Osteoblast (primary cell): ENCODE measurements at places on chromosomes 4 and X. TPM values are rescaled to one million over a fixed set of nuclear protein-coding genes. Genes with fewer than 3 reads are reported as not detected.

Gene CLCN4
- total RNA-seq: 14.1 and 16.2 TPM in 2 replicates

- DNase-seq: no peak
These were observed 60.0 kb downstream of the TIGD2 start for GRCh38 chr4:89171176-89171805.

Gene FGFBP1
- total RNA-seq: not detected in 2 replicates

GRCh38 chr4:142778430-142778829, 67.7 kb downstream of the INPP4B start:
- peak; percentile 11 for DNase-seq

GRCh38 chr4:5962416-5962815, 55.8 kb downstream of the C4orf50 start:
- no peak for DNase-seq

Gene SPANXN4
- not detected in 2 replicates for total RNA-seq

GRCh38 chrX:19030805-19031204, 46.9 kb upstream of the PHKA2 start:
- DNase-seq: no peak

DNA sequence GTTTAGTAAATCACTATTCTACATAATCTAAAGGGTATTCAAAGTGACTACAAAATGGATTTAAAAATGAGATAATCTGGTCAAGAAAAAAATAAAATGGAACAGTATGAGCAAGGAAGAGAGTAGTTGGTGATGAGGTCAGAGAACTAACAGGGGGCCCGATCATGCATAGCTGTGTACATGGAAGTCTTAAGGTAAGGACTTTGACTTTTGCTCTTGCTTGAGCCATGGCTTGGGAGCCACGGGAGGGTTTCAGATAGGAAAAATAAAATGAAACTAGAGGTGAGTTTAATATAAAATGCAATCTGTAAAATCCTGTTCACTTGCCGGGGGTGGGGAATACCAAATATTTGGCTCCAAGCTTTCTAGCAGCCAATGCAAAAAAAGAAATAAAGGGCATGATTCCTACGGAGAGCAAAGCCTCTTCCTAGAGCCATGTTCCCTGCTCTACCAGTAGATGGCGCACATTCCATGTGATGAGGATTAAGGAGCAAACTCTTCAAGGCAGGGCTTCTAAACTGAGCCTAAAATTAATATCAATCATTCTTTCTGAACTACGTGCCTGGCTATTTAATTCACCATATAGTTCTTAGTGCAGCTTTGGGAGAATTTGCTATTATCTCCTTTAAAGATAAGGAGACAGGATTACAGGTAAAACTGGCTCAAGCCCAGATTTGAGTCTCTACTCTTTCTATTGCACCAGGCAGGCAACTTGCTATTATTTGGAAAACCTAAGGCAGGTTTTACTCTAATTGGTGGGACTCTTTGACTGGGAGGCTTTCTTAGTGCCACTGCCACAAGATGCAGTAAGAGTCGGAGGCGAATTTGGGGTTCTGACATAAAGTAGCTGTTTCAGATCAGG, 6.8 kb upstream of the CLCN5 start:
- peak; percentile 90 for DNase-seq

Gene LPAR4
- total RNA-seq: 0.29 and 0.36 TPM in 2 replicates

- no peak for DNase-seq
These were observed 5.5 kb upstream of the NR3C2 start for GRCh38 chr4:148447681-148448080.

Gene NAP1L3
- total RNA-seq: 12.4 and 14.1 TPM in 2 replicates

Gene RASL11B
- total RNA-seq: under 0.01 TPM in 1 of 2 replicates, not detected in the other

Gene CXCL6
- 1.1 TPM in 1 of 2 replicates, not detected in the other for total RNA-seq

- no peak for DNase-seq
These were observed 365.1 kb downstream of the AFF2 start for GRCh38 chrX:148865277-148866210.

Gene LRIT3
- under 0.01 and 0.29 TPM in 2 replicates for total RNA-seq

Gene TEX13D
- total RNA-seq: not detected in 2 replicates

- no peak for DNase-seq
These were observed 5.5 kb downstream of the IBSP start for GRCh38 chr4:87804871-87805270.

Gene SLIT2
- total RNA-seq: 35.8 and 35.9 TPM in 2 replicates

DNA sequence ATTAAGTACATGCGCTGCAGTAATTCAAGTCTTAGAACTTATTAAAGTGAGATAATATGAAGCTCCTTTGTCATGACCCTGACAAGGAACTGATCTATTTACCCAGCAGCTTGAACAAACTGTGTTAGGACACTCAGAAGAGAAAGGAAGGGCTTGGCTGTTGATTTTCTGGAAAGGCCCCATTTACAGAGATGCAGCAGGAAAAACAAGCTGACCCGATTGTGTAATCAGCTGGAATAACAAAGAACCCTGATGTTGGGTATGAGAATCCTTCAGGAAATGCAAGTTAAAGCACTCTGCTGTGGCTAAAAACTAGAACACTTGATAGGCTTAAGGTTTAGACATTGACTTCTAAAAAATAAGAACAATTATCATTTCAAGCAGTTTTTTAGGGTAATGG, 64.8 kb downstream of the TBC1D9 start:
- DNase-seq: no peak

GRCh38 chr4:137524725-137525369, 7.4 kb downstream of the PCDH18 start:
- no peak for DNase-seq

Gene KLHL15
- 8.3 and 8.7 TPM in 2 replicates for total RNA-seq

Gene PGAM4
- not detected in 2 replicates for total RNA-seq

DNA sequence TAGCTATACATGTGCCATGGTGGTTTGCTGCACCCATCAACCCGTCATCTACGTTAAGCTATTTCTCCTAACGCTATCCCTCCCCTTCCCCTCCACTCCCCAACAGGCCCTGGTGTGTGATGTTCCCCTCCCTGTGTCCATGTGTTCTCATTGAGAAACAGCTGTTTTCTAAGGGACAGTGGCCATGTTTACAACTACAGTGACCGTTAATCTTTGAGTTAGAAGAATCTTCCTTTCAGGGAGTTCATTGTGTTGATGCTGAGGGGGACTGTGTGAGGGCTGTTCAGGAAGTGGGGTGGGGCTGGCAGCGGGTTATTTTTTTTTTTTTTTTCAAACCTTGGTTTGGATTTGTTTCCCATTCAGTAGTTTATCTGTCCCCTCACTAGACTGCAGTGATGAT, 179.9 kb downstream of the NHS start:
- DNase-seq: no peak

Gene RAB41
- not detected in 2 replicates for total RNA-seq

Gene MEPE
- not detected in 2 replicates for total RNA-seq

DNA sequence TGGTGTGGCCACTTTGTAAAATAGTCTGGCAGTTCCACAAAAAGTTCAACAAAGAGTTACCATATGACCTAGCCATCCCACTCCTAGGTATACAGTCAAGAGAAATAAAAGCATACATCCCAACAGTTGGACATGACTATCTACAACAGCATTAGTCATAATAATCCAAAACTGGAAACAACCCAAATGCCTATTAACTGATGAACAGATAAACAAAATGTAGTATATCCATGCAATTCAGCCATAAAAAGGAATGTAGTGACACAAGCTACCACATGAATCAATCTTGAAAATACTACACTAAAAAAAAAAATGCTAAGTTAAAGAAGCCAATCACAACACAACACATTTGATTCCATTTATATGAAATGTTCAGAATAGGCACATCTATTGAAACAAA, 16.1 kb downstream of the MED14 start:
- no peak for DNase-seq

- DNase-seq: no peak
These were observed 102.8 kb upstream of the OR13H1 start for GRCh38 chrX:131441033-131441432.

Gene HTRA3
- total RNA-seq: 4.0 and 11.5 TPM in 2 replicates

GRCh38 chrX:123450222-123450621, 266.1 kb downstream of the GRIA3 start:
- no peak for DNase-seq

Gene P2RY8
- total RNA-seq: under 0.01 TPM in 1 of 2 replicates, not detected in the other

DNA sequence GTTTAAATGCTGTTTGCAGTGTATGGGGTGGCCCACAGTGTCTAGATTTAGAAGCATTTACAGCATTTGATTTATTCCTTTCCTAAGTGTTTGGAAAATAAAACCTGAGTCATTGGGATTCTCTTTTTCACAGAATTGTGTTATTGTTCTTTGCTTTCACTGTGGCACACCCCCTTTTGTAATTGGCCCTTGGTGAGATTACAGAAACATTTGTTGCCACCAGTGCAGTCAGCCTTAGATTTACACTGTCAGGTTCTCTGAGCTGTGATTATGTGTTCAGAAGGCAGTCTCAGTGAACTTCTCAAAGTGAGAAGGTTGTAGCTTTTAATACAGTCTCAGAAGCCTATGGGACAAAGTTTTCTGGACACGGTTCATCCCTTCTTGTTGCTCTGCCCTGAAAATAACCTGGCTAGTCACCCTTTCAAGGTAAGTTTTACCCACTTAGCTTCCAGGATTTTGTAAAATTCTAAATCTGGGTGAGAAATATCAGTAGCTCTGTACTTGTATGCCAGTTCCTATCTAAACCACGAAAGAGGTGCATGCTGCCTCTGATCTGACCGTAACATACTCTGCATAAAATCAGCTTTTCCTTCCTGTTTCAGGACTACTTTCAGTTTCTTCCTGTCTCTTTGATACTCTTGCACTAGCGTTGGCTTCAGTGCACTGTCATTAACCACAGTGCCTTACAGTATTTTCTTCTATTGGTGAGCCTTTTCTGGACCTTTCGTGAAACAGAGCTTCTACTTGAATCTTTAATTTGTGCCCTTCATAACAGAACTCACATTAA, 12.6 kb downstream of the RUFY3 start:
- DNase-seq: peak; percentile 35

GRCh38 chr4:52755426-52755825, 4.2 kb upstream of the ERVMER34-1 start:
- DNase-seq: no peak

DNA sequence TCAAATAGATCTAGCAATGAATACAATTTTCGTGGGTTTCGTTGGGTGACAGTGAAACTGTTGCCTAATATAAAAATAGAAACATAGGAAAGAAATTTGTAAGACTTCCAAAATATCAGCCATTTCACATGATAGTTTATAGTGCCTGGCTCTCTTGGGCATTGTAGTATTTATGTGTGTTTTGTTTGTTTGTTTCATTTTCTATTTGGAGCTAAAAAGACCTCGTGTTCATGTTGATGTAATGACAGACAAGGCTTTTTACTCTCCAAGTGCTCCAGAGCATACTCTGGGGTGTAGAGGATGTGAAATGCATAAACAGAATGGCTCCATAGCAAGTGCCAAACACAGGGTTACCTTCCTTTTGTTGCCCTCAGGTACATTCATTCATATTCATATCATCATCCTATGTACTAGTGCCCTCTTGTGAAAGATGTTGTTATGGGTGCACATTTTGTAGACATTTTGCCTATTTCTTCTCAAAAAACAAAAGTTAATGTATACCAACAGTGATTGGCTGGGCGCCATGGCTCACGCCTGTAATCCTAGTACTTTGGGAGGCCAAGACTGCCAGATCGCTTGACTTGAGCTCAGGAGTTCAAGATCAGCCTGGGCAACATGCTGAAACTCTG, 100.7 kb upstream of the AMOT start:
- no peak for DNase-seq

DNA sequence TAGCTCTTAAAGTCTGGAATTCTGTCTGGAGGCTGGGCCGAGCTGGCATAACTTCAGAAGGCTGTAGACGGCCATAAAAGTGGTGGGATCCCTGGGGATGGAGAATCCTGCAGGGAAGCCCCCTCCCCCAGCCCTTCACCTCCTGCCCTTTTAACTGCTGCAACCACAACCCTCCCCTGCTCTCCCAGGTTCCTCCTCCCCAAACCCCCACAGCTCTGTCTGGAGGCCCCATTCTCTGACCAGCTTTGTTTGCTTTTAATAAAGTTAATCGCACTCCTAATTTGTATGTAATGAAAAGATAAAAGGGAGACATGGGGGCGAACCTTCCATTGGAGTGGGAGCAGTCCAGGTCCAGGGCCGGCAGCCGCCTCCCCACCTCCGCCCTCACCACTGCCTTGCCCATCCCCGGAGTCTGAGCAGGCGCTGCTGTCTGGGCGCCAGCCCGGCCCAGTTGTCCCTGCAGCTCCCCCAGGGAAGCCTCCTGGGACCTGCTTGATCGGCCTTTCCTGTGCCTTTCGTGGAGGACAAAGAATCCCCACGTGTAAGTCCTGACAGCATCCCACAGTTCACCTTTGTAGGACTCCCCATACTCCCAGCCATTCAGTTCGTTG, 84.3 kb downstream of the PJA1 start:
- no peak for DNase-seq

Gene IL13RA1
- total RNA-seq: 81.4 and 108 TPM in 2 replicates

DNA sequence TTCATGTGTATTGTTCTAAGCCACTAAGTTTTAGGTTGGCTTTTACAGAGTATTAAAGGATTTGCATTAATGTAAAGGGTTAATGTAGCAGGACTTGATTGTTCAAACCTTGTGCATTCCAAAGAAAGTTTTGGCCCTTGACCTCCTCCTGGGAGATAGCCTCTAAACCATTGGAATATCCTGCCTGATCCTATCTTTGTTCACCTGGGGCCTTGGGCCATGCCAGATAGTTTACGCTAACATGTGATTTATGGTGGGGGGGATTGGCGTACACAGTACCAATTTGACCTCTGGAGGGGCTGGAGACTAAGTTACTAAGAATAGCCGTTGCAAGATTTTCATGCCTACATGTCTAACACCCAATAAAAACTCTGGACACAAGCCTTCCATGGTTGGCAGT, 1002.7 kb upstream of the PABPC4L start:
- DNase-seq: no peak

GRCh38 chr4:177455561-177455970, 13.3 kb upstream of the AGA start:
- peak; percentile 52 for DNase-seq

DNA sequence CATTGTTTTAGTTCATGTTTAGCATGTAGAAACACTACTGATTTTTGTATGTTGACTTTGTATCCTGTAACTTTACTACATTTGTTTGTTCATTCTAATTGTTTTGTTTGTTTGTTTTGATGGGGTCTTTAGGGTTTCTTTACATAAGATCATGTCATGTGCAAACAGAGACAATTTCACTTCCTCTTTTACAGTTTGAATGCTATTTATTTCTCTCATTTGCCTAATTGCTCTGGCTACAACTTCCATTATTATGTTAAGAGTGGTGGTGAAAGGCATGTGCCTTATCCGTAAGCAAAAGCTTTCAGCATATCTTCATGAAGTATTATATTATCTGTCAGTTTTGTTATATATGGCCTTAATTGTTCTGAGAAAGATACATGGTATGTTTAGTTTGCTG, 571.1 kb downstream of the PCDH7 start:
- DNase-seq: no peak

Gene EPHA5
- 0.59 and 0.72 TPM in 2 replicates for total RNA-seq

Gene MAPK10
- total RNA-seq: 12.1 and 13.0 TPM in 2 replicates
